Cerebellar nuclear complex (tissue), 1 donor: ENCODE measurements at places on chromosomes 1 and 21.

DNA sequence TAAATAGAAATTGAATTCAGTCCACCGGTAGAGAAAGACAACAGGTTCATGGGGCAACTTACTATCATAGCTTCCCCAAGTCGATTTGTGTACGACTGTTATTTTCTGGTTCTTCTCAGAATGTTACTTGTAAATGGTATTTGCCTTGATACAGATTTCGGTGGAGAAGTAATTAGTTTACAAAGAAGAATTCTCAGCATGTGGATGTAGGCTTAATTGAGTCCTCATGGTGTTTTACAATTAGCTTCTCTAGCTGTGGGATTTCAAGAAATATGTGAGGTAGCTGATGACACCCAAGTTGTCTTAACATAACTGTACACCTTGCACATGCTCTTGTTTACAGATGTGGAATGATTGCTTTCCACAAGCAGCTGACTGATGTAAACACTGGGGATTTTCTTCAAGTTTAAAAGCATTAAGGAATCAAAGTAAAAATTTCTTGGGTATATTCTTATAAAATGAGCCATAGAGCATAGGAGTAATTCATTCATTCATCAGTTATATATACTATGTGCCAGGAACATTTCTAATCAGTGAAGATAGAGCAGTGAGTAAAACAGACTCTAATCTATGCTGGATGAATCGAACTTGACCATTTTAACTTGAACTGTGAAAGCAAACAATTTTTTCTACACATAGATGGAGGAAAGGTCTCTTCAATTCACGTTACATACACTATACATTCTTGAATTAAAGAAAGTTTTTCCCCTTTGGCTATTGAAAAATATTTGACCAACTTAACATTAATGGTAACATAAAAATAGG is 1.4 kb downstream of the MACO1 start:
- no peak for DNase-seq

GRCh38 chr1:119298687-119299303 is 69.8 kb upstream of the HAO2 start:
- DNase-seq = no peak

DNA sequence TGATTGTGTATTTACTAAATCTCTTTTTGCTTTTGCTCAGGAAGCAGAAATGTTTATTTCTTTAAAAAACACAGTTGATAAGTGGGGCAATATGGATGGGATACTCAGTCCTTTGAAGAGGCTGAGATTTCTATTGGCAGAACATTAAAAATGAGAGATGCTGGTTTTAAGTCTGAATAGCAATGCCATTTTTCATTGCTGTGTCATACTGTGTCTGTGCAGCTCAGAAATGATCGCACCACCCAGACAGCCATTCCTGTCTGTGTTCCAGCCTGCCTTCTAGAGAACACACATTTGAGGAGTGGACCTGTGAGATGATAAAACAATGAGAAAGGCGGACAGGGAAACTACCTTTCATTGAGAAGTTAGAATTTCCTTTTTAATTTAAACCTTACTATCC is 231.2 kb upstream of the USP24 start:
- no peak for DNase-seq

DNA sequence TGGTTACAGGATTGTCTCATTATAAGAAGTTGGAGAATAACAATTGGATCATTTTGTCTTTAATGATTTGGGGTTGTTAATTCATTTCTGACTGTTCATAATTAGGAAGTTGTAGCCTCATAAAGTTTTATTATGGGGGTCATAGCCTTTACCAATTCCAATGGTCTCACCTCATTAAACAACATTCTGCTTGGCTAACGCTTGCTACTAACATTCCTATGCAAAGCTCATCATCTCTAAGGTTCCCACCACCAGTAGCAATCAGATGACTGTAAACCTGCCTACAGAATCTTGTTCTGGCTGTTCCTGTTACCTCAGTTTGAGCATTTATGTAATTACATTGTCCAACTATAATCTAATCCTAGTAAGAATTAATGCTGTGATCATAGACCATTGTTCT is 60.2 kb downstream of the ODF2L start:
- DNase-seq = no peak

DNA sequence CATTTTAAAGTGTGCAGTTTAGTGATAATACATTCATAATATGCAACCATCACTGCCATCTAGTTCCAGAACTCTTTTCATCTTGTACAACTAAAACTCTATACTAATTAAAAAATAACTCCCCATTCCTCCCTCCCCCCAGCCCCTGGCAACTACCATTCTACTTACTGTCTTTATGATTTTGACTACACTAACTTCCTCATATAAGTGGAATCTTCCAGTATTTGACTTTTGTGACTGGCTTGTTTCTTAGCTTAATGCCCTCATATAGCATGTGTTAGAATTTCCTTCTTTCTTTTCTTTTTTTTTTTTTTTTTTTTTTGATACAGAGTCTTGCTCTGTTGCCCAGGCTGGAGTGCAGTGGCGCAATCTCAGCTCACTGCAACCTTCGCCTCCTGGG is 1.4 kb upstream of the NVL start:
- DNase-seq = no peak

DNA sequence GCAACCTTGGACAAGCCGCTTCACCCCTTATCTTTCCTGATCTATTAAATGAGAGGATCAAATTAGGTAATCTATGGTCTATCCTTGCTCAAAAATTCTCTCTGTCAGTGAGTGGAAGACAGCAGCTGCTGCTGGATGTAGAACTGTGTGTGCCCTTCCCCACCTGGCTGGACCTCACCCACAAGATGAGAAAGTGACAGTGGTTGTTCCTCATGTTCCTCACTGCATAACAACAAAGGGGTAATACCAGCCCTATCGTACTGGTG is 16.9 kb downstream of the SSR2 start:
- DNase-seq = no peak

DNA sequence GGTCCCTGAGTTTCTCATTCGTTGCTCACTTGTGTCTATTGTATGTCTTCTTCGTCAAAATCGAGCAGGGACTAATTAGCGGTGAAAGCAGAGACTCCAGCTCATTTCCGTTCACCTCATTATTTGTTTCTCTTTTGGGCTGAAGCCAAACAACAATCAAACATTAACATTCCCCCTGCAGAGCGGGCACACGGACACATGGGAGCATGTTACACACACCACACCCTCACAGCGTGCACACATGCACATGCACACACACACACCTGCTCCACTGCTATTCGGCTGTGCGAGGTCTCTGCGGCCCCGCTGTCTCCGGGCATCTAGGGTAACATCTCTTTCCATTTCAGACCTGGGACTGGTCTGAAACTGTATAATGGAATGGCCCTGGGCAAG is 58.5 kb upstream of the LRRC8D start:
- no peak for DNase-seq

DNA sequence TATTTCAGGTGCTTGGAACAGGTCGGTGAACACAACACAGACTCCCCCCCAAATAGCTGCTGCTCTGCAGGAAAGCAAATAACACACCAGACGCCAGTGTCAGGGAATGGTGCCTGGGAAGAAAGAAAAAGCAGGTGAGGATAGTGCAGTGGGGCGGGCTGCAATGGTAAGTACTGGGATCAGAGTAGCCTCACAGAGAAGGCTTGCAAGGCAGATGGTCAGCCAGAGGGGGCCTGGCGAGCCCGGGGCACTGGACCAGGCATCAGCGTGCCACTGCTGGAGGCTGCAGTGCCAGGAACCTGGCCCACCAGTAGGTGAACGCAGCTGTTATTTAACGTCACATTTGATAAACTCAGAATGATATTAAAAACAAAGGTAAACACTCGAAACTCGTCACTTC is 60.0 kb downstream of the POFUT2 start:
- DNase-seq = peak; percentile 30

- DNase-seq = no peak
These were observed 21.9 kb downstream of the MTARC1 start for GRCh38 chr1:220808345-220809186.

DNA sequence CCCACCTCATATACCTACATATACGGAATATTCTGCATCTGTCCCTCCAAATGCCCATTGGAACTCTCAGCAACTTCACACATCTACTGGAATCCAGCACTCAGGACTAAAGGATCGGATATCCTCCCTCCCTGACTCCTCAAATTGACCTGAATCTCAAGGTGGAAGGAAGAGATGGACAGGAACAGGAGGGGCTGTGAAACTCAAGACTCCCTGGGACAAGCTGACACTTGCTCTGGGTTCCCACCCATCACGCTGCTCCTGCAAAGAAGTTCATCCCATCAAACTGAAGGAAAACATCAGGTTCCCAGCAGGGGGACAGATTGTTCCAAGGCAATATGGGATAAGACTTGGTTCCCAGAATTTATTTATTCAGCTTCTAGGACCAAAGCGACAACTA is 30.3 kb upstream of the TIAM1 start:
- no peak for DNase-seq
